ENCODE measurements at places on chromosomes 5 and 9.

- no peak for DNase-seq
Measured at GRCh38 chr5:51734677-51735076, 351.4 kb downstream of the ISL1 start.

DNA sequence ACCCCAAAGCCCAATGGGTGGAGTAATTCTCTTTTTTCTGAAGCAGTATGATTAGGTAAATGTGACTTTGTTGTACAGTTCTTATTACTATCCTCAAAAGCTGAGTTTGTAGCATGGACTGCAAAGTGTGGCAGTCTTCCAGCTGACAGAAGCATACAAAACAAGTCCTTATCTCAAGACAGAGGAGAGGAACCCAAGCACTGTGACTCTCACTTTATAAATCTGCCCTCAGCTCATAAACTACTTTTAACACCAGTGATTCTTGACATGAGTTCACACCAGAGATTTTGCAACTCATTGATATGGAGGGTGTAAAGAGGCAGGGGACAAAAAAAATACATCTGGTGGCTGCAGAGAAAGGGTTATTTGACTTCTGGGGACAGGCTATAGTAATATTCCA is 251.6 kb downstream of the NTRK2 start:
- DNase-seq, result no peak

GRCh38 chr5:179160584-179160983 is 100.4 kb downstream of the ZNF354C start:
- no peak for DNase-seq

- no peak for DNase-seq
Measured at GRCh38 chr9:28056006-28056405, 482.7 kb upstream of the C9orf72 start.

- no peak for DNase-seq
Measured at GRCh38 chr9:98789483-98790133, 6.7 kb downstream of the ANKS6 start.

DNA sequence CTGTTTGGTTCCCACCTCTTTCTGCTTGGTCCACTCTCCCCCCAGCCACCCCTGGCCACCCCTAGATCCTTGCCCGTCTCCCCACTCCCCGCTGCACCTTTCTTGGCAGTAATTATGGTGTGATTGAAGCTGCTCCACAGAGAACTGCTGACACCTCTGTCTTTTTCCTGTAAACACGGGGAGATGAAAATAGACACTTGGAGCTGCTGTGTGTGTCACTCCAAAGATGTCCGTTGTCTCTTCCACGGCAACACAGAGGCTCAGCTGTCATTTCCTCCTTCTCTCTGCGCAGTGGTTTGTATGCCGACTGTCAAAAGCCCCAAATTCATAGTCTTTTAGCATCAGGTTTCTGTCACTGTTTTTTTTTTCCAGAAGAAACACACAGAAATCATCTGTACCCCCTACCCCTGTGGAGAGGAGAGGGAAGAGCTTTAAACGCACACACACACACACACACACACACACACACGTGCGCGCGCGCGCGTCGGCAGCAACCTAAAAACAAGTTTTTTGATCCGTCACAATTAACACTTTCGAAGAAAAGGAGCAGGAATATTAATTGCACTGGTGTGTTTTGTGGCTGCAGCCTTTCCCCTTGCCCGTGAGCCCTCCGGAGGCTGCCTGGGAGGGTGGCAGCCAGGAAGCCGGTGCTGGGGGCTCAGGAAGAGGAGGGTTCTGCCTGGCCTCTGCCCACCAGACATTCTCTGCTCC is 39.8 kb downstream of the ASS1 start:
- no peak for DNase-seq

DNA sequence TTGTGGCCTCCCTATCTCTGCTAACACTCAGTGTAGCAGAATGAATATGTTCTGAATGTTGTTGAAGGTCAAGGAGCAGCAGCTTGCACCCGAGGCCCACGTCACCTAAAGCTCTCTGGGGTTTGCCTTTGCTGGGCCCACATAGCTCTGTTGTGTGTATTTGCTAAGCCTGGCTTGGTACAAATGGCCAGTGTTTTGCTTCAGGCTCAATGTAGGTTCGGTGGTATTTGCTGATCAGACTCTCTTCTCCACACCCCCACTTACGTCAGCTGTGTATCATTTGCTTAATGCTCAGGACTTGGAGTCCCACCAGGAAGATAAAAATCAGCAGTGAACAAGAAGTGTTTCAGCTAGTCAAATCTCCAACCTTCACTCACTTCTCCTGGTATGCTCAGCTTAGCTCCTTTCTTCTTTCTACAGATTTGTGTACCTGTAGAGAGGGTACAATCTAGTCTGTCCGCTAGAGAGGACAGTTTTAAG is 4.8 kb upstream of the RFESD start:
- DNase-seq, result no peak

- no peak for DNase-seq
Measured at GRCh38 chr5:176588297-176588696, 21.7 kb downstream of the GPRIN1 start.

DNA sequence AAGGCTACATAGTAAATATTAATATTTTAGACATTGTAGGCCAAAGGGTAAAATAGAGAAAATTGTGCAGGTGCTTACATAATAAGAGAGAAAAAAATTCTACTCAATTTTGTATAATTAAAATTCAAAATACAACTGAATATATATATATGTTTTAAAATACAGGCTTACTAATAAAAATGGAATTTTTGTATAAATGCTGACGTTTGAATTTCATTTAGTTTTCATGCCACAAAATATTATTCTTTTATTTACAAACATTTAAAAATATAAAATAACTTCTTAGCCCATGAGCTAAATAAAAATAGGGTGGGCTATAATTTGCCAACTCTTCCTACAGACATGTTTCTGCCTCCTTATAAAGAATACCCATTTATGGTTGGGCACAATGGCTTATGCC is 328.6 kb downstream of the TRPM3 start:
- no peak for DNase-seq

- DNase-seq, result no peak
Measured at GRCh38 chr9:38316166-38316780, 76.2 kb upstream of the ALDH1B1 start.

DNA sequence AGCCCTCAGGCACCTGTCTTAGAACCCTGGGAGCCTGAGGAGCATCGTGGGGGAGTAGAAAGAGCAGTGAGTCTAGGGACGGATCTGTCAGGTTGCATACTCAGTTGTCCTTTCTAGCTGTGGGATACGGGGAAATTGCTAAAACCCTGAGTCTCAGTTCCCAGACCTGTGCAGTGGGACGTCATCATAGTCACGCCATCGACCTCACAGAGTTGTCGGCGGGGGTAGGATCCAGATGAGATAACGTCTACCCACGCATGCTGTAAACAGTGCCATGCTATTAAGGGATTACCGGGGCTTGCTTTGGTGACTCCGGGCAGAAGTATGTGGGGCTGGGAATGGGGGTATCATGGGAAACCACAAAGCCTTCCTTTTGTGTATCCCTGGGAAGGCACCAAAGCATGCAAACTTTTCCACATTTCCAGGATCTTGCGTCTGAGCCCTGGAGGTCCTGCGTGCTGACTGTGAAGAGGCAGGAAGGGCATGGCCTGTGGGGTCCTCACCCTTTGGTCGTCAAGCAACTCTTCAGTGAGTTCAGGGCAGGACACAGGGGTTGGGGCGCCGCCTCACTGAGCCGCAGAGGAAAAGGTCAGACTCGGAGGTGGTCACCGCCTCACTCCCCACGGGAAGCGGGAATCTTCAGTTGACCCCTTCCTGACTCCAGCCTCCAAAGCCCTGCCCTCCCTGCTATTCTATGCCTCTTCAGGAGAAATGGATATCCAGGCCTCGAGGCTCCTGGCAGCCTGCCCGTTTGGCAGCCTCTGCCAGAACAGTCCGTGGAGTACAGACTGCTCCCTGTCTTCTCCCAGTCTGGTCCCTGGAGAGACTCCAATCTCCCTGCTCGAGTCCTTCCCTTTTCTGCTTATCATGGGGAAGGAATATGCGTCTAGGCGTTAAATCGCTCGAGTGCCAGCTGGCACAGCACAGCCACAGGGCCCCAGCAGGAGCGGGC is 186.8 kb upstream of the KLF9 start:
- DNase-seq, result no peak

GRCh38 chr9:947985-948384 is 28.5 kb upstream of the DMRT3 start:
- no peak for DNase-seq

DNA sequence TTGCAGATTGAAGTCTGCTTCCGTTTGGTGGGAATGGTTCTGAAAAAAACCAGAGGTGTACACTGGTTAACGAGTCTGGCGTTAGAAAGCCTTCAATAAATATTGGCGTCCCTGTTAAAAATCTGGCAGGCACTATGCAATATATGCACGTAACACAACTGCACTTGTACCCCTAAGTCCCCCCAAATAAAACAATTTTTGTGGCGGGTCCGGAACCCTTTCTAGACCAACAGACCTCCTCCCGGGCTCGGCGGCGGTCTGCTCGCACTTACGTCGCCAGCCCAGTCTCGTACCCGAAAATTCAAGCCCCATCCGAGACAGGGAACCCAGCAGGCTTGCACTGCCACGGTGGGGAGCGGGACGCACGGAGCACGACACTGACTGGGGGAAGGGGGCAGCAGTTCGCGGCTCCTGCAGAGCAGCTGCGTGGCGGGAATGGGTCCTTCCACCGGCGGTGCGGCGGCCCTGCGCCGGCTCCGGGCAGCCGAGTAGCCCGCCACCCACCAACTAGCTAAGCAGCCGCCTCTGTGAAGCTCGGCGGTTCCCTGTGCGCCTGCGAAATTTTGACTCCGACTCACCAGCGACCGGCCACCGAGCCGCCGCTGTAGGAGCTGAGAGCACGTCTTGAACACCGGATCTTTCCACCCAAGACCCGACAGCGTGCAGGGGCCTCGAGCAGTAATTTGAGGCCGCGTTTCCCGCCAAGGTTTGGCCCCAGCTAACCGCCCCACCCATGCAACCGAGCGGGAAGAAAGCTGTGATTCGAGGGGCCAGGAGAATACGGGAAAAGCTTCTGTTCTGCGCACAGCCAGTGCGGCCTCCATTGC is 3.9 kb downstream of the MCIDAS start:
- DNase-seq, result no peak

DNA sequence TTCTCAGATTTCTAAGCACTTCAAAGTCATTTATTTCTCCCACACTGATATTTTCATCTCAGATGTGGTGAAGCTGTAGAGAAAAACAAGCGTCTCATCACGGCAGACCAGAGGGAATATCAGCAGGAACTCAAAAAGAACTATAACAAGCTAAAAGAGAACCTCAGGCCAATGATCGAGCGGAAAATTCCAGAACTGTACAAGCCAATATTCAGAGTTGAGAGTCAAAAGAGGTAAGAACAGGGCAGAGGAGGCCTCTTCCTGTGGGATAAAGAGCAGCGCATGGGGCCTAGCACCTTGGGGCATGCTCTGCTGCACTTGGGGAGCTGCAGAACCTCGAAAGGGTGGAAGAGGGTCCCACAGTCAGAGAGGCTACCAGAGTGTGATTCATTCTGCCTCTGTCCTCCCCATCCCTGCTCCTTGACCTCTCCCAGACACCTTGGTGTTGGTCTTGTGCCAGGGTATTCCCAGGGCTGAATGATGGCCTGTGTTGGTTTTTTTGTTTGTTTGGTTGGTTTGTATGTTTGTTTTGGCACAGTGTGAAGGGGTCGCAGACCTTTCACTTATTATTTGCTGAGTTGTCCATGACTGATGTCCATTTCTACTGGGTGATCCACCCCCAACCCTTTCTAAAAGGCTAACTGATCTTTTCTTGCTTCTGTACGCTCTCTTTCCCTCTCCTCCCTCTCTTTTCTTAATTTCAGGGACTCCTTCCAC is 248.9 kb downstream of the DOCK8 start:
- DNase-seq, result no peak

- no peak for DNase-seq
Measured at GRCh38 chr5:35794684-35795375, 61.9 kb upstream of the IL7R start.

GRCh38 chr9:80873861-80874260 is 815.5 kb downstream of the TLE1 start:
- DNase-seq, result no peak

DNA sequence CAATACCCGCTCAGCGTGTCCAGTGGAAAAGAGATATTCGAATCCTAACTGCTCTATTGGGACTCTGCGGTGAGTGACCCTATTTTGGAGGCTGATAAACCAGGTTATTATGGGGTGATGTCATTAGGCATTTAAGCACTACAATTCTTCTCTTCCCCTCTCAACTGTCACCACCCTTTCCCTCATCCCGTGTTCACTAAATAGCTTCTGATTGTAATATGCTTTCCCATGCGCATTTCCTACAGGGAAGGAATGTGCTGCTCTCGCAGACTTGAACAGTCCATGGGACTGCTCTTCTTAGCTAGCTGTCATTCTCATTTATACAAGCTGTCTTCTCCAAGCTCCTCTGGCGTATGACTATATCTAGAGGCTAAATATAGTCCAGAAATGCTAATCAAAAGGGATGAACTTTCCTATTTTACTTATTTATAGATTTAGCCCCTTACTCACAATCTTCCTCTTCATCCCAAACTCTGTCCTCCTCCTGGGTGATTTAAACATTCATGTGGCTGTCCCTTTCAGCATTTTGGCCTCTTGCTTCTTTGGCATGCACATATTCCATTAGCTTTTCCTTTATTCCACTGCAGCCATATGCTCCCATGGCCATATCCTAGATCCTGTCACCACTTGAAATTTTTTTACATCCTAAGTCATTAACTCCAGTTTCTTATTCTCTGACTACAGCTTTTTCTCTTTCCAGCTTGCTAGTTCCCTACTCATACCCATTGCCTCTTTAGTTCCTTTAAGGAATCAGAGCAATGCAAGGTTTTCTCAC is 39.6 kb upstream of the CSNK1G3 start:
- no peak for DNase-seq

GRCh38 chr5:6757414-6757969 is 44.3 kb downstream of the TENT4A start:
- DNase-seq, result no peak

GRCh38 chr5:175219366-175219765 is 224.6 kb downstream of the DRD1 start:
- no peak for DNase-seq

GRCh38 chr9:78294290-78295176 is 2.4 kb upstream of the PSAT1 start:
- no peak for DNase-seq

DNA sequence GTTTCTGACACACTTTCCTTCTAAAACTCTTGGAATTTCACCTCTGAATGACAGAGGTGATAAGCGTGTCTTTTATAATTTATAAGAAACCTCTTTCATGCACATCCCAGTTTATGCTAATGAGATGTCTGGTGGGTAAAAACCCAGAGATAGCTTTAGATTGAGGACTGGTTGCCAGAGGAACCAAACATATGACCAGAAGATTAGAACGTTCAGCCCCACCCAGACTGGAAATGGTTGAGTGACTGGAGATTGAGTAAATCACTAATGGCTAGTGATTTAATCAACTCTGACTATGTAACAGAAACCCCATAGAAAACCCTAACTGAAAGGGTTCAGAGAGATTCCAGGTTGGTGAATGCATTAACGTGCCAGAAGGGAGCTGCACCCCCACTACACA is 69.2 kb downstream of the CDH18 start:
- DNase-seq, result no peak

GRCh38 chr5:138180183-138180782 is 1.4 kb downstream of the KIF20A start:
- no peak for DNase-seq

GRCh38 chr9:98929071-98929470 is 14.6 kb upstream of the COL15A1 start:
- DNase-seq, result no peak

GRCh38 chr5:38845526-38846378 is at the start of gene OSMR:
OSMR (plus strand) TSS chr5:38846012; CDS start chr5:38869045, 23,033 bp downstream.
- DNase-seq, result no peak

GRCh38 chr5:17808566-17808965 is 174.3 kb downstream of the TAF11L14 start:
- DNase-seq, result no peak

GRCh38 chr5:170519549-170519948 is 15.7 kb downstream of the KCNIP1 start:
- DNase-seq, result no peak

All from stimulated activated CD4-positive, alpha-beta T cell treated with anti-CD3 and anti-CD28 coated beads, Interleukin-15, amount 100 ng/mL, for 1 hour (primary cell).